ENCODE measurements at places on chromosomes 16 and 17.

GRCh38 chr17:72572604-72573491 lies 452.0 kb downstream of the SOX9 start:
- DNase-seq = no peak

GRCh38 chr16:67801883-67802282 lies 4.5 kb downstream of the RANBP10 start:
- no peak for DNase-seq

DNA sequence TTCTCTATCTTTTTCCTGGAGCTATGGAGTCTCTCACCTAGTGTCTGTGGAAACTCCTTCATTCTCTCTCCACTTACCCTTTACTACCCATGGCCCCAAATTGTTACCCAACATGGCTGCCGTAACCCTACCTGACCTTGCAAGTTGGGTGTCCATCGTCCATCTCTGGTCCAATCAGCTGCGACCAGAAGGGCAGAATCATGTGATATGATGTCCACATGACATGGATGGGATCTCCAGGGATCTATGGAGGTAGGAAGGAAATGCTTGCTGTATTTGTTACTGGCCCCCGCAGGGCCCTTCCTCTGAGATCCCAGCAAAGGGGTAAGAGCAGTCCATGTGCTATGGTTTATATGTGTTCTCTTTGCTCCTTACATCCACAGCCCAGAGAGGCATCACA lies 8.0 kb upstream of the DRC7 start:
- DNase-seq = no peak

- DNase-seq = no peak
Measured at GRCh38 chr16:54228325-54228724, 58.3 kb downstream of the IRX3 start.

- no peak for DNase-seq
Measured at GRCh38 chr17:3972281-3972731, 8.1 kb upstream of the ATP2A3 start.

DNA sequence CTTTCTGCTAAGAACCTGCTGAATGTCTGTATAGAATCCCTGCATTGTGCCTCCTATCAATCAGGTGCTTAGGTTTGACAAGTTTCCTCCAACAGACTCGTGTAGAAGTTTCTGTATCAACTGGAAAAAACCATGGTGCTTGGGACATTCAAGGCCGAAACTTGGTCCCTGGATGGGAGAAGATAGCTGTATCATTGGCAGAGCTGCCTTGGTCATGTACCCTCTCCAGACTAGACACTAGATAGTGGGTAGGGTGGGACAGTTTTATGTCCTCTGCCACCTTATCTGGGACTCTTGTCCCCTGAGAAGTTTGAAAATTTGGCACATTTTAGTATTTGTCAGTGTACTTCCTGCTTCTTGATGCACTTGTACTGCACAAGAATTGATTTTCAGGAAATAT lies 520.8 kb downstream of the WWOX start:
- DNase-seq = no peak

DNA sequence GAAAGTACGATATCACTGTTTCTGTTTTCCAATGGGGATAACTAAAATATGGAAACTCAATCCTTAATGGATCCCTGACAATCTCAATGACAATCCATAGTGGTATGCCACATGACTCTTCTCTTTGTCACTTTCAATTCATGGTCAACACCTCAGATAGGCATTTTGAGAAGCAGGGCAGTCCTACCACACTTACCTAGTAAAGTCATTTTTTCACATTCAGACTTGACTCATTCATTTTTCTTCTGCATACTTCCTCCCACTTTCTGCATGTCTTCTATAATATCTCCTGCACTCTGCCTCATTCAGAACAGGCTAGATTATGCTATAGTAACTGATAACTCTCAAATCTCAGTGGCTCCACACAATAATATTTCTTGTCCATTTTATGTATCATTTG lies 117.5 kb downstream of the FTO start:
- no peak for DNase-seq

- no peak for DNase-seq
Measured at GRCh38 chr16:85281181-85281580, 168.9 kb upstream of the CIBAR2 start.

- DNase-seq = no peak
Measured at GRCh38 chr17:73364155-73364522, 52.3 kb upstream of the CDC42EP4 start.

DNA sequence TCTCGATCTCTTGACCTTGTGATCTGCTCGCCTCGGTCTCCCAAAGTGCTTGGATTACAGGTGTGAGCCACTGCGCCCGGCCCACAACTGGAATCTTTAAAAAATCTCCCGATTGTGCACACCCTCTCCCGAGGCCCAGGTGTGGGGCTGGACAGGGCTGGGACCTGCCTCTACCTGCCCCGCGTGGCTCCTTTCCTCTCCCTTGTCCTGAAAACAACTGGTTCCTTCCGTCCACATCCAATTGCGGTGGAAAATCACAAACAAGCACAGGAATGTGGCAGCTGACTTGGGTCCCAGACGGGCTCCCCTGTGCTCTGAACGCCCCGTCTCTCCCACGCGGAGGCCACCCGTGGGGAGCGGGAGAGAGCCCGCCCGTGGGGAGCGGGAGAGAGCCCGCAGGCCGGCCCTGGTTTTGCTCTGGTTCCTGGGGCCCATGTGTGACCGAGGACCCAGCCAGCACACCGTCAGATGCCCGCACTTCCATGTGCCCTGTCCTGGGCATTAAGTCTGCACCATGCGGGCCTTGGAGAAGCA lies 3.0 kb upstream of the TMEM204 start:
- no peak for DNase-seq

DNA sequence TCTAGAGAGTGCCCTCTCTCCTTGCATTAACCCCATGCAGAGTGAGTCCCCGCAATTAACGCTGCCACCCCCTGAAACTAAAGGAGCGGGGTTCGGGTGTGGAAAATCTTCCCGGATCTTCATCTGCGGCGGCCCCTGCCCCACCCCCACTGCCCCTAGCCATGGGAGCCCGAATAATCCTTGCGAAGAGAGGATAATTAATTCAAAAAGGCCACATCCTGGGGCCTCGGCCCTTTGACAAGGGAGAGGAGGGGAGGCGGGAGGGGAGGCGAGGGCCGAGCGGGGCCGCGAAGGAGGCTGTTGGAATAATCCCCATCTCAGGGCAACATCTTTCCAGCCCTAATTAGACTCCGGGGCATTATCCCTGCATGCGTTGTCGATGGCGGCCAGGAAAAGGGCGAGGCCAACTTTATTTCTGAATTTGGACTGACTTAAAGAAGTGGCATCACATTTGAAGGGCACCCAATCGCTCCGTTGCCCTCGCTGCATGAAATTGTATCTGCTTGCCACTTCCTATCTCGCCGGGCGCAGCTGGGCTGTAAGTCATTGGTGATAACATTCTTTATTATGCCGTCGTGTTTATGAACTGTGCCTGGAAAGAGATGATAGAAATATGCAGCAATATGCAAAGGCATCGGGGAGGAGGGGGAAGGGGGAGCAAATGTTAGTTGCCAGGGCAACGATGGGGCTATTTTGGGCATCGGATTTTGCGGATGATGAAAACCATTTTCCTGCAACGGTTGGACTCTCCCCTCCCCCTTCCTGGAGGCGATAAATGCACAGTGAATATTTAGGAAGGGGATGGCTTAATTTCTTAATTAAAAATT lies 387.1 kb upstream of the TNRC6C start:
- DNase-seq = peak; percentile 86

DNA sequence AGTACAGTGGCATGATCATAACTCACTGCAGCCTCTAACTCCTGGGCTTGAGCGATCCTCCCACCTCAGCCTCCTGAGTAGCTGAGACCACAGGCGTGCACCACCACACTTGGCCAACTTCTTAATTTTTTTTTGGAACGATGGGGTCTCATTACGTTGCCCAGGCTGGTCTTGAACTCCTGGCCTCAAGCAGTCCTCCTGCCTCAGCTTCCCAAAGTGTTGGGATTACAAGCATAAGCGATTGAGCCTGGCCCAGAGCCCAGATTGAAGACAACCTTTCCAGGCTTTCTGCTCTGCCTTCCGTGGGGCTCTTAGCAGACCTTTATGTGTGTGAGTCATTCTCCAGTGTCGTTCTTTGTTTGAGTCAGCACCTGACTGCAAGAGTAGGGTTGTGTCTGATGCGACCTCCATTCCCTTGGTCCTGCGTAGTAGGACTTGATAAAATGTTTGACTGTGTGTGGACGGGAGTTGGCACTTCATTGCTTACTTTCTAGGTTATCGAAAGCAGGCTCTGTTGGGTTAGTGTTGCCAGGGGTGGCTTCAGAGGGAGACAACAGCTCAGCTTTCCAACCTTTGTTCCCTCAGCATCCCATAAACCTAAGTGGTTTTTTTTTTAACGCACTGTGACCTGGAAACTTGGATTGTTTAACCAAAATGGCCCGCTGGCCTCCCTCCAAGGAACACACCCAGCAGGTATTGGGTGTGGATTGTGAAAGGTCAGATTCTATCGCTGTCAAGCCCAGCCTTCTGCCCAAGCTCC lies 26.4 kb downstream of the EEF2K start:
- peak; percentile 57 for DNase-seq

DNA sequence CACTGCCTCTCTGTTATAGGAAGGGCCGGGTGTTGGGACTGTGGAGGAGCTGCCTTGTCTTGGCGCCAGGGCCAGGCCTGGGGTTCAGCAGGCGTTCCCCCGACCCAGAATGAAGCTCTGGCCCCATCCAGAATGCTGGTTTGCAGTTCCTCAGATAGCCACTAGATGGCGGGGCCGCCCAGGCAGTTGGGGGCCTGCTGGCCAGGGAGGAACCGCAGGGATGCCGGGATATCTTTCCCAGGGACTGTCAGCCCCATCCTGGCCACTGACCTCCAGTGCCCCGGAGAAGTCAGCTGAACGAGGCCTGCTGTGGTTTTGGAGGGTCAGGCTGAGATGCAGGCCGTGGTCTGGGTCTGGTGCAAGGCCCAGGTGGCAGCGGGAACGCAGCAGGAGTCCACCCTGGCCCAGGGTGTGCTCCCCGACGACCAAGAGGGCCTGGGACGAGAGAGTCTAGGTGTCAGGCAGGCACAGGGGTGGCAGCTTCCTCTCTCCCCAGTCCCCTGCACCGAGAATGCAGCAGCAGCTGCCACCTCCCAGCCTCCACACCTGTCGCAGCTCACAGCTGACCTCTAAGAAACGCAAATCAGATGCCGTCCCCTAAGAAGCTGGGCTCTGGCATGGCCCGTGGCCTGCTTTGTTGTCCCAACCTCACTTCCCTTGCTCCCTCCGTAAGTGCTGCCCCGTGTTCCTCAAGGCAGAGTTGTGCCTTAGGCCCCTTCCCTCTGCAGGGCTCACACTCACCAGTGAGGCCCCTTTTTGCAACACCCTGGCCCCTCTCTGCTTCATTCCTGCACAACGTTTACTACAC lies 51.2 kb downstream of the RMI2 start:
- peak; percentile 80 for DNase-seq

- no peak for DNase-seq
Measured at GRCh38 chr16:89458551-89458950, 31.8 kb downstream of the ANKRD11 start.

- peak; percentile 86 for DNase-seq
Measured at GRCh38 chr17:50026837-50027171, 29.1 kb upstream of the ITGA3 start.

GRCh38 chr16:73190256-73190655 lies 142.3 kb upstream of the ZFHX3 start:
- DNase-seq = no peak

DNA sequence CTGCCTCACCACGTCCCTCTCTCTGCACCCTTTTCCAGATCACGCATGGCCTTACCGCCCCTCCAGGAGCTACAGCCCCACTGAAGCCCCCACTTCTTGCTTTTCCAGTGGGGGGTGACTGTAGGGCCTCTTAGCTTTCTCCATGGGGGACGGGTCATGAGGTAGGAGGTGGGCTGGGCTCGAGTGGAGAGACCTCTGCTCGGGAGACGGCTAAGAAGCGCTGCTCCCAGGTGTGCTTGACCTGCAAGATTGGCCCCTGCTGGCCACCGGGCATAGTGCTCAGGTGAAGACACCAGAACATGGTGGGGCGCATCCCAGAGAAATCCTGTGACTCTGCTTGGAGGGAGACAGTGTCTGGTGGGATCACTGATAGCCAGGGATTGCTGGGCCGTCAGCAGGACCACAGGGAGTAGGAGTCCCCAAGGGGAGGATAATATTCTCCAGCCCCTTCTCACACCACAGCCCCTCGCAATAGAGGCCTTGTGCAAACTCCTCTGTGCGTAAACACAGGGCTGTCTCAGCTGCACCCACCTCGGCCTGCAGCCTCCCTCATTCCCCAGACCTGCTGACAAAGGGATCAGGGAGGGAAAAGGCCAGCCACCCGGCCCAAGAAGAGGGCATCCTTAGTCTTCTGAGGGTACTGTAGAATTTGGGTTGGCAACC lies 8.9 kb upstream of the GALK1 start:
- no peak for DNase-seq

GRCh38 chr17:58210922-58211321 lies 8.1 kb downstream of the MKS1 start:
- no peak for DNase-seq

DNA sequence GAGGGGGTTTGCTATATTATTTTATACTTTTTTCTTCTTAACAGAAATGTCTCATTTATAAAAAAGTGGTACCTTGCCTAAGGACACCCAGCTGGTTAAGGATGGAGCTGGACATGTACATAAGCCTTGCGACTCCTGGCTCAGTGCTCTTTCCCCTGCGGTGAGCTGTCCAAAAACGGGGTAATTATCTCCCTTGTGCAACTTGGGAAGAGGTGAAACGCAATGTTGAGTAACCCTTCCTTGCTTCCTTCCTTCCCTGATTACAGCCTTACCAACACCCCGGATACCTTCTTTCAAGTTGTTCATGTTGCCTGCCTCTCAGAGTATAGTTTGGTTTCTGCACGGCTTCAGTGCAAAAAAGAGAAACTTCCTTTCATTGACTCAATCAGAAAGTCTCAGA lies 94.1 kb upstream of the XYLT1 start:
- no peak for DNase-seq

GRCh38 chr16:642189-643049 lies 791 bp downstream of the MCRIP2 start:
- DNase-seq = no peak

DNA sequence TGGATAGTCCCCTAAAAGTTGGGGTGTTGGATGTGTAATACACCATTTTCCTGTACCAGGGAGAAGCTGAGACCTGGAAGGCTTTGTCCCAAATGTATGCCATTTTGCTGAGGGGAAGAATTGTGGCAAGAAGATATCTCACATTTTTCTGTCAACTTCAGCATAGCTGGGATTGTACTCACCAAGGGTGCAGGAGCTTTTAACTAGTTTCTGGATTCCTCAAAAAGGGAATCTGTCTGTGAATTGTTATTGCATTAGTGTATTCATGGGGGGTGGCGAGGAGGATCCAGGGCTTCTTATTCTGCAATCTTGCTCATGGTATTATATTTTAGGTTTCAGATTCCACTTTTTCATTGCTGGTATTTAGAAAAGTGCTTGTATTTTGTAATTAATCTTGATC lies 208.2 kb upstream of the MYOCD start:
- no peak for DNase-seq

- DNase-seq = no peak
Measured at GRCh38 chr17:44108440-44109311, 14.8 kb downstream of the HDAC5 start.

DNA sequence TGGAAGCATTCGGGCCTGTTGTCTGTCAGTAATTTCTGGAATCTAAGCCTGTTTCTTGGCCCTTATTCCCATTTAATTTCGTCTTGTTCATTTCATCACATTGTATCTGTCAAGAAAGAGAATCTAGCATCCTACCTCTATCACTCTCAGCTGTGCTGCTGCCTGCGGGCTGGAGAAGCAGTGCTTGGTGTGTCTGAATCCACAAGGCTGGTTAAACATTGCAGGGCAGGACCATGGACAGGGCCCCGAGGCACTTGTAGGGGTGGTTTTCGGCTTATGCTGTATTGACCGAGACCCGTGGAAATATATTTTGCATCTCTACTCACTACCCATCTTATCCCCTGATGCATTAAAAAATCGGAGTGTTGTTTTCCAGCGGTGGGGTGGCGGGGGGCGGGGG lies 3.1 kb downstream of the RAB11FIP4 start:
- DNase-seq = peak; percentile 40

- no peak for DNase-seq
Measured at GRCh38 chr16:71203631-71204030, 26.9 kb downstream of the HYDIN start.
